ENCODE measurements at places on chromosomes 7 and 10.

DNA sequence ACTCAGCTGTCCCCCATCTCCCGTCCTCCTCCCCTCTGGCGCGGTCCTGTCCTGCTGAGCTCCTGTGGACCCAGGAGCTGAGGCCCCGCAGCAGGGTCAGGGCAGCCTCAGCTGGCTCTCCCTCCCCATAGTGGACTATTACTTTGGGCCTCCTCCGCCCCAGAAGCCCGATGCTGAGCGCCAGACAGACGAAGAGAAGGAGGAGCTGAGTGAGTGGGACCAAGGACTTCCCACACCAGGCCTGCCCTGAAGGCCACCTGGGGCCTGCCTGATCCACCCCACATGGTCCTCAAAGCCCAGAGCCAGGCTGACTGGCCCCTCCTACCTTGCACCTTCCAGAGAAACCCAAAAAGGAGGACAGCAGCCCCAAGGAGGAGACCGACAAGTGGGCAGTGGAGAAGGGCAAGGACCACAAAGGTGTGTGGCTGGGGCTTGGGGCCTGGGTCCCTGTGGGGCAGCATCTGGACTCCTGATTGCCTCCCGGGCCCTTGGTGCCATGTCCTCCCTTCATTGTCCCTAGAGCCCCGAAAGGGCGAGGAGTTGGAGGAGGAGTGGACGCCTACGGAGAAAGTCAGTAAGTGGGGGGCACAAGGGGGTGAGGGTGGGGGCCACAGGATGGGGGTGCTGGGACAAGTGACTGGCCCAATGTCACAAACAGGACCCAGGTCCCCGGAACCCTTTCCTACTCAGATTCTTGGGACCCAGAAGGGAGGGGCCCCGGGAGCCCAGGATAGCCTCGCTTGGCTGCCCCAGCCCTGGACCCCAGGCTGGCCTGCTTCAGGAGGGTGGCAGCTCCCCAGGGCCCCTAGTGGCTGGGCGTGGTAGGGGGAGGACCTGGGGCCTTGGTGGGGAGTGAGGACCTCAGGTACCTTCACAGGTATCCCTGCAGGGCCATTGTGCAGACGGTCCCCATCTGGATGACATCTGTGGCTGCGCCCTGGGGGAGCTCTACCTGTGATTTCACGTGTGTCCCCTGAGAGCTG, 4.9 kb downstream of the AEBP1 start:
- DNase-seq: no peak

- DNase-seq: peak; percentile 29
Observed at GRCh38 chr7:131106681-131107336, 220.9 kb upstream of the MKLN1 start.

- no peak for DNase-seq
Observed at GRCh38 chr10:16995867-16996529, 133.6 kb downstream of the CUBN start.

GRCh38 chr7:117270371-117270770, 52.5 kb downstream of the WNT2 start:
- DNase-seq: no peak

- DNase-seq: no peak
Observed at GRCh38 chr10:93431361-93431760, 50.8 kb downstream of the MYOF start.

- no peak for DNase-seq
Observed at GRCh38 chr7:40474790-40475680, 340.2 kb downstream of the SUGCT start.

DNA sequence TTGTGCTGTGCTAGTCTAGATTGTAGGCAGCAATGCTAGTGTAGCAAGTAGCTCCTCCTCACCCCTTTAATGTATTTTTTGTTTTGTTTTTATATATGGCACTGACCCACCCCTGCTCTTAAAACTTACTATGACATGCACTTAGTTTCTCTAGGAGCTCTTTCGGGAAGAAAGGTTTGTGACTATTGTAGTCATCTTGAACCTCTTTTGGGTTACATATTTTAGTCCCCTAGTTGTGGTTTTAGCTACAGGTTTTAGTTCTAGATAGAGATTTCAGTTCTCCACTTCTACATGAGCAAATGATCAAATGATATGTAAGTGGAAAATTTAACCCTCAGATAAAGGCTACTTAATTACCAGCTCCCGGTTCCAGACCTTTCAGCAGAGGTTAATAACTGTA, 14.9 kb downstream of the MINPP1 start:
- DNase-seq: no peak
